GOT3 (cell line): ENCODE measurements at places on chromosomes 5 and 9.
A peak's percentile ranks its signal among the peaks of the same experiment; 100 is the strongest.

DNA sequence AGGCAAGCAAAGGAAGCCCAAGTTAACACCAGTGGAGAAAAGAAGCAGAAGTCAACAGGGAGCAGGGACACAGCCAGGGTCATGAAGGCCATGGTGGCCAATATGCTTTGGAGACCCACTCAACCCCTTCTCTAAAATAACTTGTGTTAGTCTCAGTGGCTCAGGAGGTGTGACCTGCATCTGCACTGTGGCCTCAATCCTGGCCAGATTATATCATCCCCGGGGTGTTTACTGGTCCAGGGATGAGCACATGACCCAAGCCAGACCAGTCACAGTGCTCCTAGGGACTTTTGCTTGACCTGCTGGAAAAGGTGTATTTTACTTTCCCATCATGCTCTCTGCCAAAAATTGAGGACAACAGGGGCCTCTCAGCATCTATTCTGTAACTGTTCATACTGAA, 105.2 kb downstream of the DPYSL3 start:
- no peak for DNase-seq

DNA sequence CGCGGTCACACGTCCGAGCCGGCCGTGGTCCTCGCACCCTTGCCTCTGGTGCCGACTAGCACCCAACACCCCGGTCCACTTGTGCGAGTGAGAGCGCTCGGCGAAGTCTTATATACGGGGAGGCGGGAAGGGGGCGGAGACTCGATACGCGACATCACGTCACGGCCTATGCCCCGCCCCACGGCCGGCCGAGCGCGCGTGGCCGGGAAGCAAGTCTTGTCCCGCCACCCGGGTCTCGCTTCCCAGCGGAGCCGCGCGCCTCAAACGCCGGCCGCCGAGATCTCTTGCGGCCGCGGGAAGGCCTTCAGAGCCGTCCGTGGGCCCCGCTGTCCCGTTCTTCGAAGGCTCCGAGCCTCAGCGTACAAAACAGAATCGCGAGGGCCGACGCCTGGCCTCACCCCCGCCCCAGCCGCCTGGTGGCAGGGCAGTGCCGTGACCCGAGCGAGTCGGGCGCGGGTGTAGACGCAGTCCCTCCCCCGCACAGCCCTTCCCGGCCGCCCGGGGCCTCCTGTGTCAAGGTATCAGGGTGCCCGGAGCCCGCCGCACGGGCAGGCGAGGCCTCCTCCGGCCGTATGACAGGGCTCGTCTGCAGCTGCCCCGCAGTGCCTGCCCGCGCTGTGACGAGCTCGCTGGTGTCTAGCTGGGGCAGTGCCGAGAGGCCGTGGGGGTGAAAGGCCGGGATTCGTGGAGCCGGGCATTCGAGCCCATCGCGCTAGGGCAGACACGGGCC, at the start of gene PLK2:
PLK2 (minus strand) TSS at position 85 of the 730 bp plus-strand sequence. CDS start 127 bp downstream, outside the sequence.
- DNase-seq: peak; percentile 89

GRCh38 chr9:4077499-4078102, 222.3 kb downstream of the GLIS3 start:
- DNase-seq: no peak

DNA sequence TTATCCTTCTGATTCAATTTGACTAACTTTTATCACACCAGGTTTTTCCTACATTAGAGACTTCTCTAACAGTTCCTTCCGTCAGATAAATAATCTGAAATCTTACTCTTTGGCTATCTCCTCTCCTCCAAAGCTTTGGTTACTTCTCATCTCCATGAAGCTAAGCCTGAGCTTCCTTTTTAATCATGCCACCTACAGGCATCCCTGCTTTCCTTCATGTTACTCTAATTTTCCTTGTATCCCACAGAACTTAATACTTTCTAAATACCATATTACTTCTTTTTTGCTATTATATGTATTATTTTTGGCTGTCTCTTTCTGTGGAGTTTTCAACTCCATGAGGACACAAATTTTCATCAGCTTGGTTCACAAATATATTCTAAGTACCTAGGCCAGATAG, 49.7 kb downstream of the C9 start:
- no peak for DNase-seq

- no peak for DNase-seq
These were observed 429.5 kb downstream of the DTWD2 start for GRCh38 chr5:118558871-118559270.

- DNase-seq: no peak
These were observed 428.0 kb upstream of the TRPC7 start for GRCh38 chr5:136793300-136793699.

GRCh38 chr5:1651971-1652872, 128.5 kb upstream of the LPCAT1 start:
- DNase-seq: no peak

- no peak for DNase-seq
These were observed 5.8 kb downstream of the C5orf22 start for GRCh38 chr5:31537851-31538250.
